ENCODE measurements at places on chromosomes 4 and X. TPM values are rescaled to one million over a fixed set of nuclear protein-coding genes. Genes with fewer than 3 reads are reported as not detected.
A peak's percentile ranks its signal among the peaks of the same experiment; 100 is the strongest.

PNCK gene
- not detected for total RNA-seq

EPGN gene
- total RNA-seq = not detected

PPARGC1A gene
- total RNA-seq = 8.0 TPM

STPG2 gene
- 1.6 TPM for total RNA-seq

DAPP1 gene
- 1.3 TPM for total RNA-seq

SLC9B2 gene
- 10.1 TPM for total RNA-seq

NHS gene
- 1.3 TPM for total RNA-seq

- no peak for DNase-seq
These were observed 623.1 kb downstream of the TECRL start for GRCh38 chr4:63786171-63786570.

- DNase-seq = no peak
These were observed 113.9 kb downstream of the CT47B1 start for GRCh38 chrX:120761810-120762209.

DNA sequence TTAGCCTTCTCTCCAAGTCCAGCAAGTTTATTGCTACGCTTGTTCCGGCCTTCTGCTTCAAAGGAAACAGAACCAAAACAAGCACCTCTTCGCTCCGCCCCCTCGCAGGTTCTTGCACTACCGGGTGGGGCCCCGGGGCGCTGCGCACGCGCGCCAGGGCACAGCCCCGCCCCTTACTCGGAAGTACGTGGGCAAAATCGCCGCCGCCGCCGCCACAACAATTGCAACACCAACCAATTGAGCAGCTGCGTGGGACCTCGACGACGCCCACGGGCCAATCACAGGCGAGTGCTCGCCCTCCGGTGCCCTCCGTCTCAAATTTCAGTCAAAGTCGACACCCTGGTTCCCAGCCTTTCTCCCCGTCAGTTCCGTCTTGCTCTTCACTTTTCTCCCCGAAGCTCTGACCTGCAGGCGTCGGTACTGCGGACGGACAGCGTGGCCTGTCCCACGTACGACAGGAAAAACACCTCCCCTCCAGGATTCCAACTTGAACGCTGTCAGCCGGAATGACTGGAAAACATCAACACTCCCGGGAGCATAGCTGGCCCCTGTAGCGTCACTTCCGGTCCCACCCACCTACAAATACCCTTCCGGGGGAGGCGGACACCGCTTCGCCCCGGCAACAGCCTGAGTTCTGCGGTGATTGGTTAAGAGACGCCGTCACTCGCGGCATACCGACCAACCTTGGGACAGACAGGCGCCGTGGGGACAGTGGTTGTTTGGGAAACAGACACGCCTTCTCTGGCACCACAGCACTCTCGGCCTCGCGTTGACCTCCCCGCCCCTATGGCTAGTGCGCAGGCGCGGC, 624 bp upstream of the OTUD5 start:
- DNase-seq = peak; percentile 98

DNA sequence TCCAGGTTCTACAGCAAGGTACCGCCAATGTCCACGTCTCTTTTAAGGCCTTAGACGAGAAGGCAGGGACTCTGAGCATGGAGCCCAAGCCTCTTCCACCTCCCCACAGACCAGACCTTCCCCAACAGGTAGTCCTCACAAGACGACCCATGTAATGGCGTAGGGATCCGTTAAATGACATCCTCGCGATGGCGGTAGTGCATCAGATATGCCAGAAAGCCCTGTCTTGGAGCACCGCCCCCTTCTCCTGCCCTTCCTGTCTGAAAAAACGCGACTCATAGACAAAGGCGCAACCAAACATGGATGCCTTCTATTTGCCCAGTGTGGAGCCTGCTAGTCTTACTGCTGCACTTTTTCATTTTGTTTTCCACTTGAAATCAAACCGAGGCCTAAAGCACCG, 185.4 kb downstream of the OR13H1 start:
- DNase-seq = peak; percentile 93

- no peak for DNase-seq
These were observed 85.1 kb upstream of the HPRT1 start for GRCh38 chrX:134374910-134375309.

- no peak for DNase-seq
These were observed 116.6 kb downstream of the PAPSS1 start for GRCh38 chr4:107603430-107603829.

DNA sequence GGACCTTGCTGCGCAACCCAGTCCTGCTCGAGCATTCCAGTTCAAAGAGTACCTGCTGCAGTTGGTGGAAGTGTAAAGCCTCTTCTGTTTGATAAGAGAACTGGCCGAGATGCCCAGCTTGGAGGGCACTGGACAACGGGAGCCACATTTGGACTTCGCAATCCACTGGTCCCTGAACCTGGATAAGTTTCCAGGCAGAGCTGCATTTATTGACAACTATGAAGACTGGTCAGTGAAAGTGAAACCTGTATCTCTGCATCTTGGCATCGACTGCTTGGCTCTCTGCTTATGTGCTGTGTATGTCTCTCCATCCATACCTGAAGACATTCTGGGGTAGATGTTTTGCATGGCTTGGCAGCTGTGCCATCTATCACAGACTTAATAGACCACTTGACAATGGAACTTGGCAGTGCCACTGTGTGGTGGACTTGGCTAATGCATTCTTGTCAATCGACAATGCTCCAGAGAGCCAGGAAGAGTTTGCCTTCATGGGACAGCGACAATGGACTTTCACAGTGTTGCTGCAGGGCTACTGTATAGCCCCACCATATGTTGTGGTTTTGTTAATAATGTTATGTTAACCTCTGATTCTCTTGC, 43.5 kb upstream of the ZBTB33 start:
- DNase-seq = no peak

DNA sequence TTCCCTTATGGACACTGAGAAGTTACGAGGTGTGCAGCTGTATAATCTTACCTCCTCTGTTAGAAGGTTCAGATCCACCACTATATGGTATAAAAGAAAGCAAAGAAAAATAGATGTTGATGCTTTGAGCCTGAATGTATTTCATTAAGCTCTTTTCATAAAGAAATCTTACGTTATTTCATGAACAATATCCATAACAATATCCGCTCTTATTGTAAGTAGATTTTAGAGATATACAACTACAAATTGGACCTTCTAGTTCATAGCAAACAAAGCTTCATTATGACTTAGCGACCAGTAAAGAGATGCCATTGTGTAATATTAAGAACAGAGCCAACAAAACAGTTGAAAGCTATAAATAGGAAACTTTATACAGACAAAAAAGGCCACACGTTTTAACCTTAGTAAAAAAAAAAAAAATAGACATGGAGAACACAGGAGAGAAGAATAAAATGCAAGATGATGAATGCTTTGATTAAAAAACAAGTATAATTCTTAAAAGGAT, 203.6 kb downstream of the PDGFC start:
- DNase-seq = no peak

GRCh38 chr4:164959896-164960295, 17.6 kb downstream of the TRIM61 start:
- DNase-seq = no peak

GRCh38 chrX:10722851-10723250, 102.5 kb upstream of the MID1 start:
- peak; percentile 59 for DNase-seq

DNA sequence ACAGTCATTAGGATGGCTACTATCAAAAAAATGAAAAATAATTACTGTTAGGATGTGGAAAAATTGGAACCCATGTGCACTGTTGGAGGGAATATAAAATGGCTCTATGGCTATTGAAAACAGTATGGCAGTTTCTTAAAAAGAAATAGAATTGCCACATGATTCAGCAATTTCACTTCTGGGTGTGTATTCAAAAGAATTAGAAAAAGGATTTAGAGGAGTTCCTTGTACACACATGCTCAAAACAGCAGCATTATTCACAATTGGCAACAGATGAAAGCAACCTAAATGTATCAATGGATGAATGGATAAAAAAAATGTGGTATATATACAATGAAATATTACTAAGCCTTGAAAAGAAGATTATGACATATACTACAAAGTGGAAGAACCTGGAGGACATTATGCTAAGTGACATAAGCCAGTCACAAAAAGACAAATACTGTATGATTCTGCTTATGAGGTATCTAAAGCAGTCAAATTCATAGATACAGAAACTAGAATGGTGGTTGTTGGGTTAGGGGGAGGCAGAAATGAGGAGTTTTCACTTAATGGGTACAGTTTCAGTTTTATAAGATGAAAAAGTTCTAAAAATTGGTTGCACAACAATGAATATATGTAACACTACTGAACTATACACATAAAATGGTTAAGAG, 123.2 kb downstream of the ELOVL6 start:
- no peak for DNase-seq

- no peak for DNase-seq
These were observed at the start of gene BEND4 for GRCh38 chr4:42152507-42153504. Gene BEND4, minus strand, starts transcription at chr4:42152655. Its CDS starts 512 bp downstream, at chr4:42152143.

DNA sequence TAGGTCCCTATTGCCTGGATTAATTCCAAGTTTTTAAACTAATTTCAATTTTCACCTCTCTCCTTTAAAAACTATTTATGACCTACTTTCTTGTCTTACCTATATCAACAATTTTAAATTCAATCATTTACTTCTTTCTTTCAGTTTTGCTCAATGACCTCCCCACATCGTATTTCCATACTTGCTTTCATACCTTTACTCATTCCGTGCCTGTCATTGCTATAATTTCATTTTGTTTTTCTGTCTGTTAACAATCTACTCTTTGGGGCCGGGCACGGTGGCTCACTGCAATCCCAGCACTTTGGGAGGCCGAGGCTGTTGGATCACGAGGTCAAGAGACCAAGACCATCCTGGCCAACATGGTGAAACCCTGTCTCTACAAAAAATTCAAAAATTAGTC, 781.1 kb downstream of the FSTL5 start:
- DNase-seq = no peak

Measured in body of pancreas (tissue), 4 donors.